ENCODE measurements at places on chromosomes 6 and 20. TPM values are rescaled to one million over a fixed set of nuclear protein-coding genes. Genes with fewer than 3 reads are reported as not detected.

Gene SLC24A3
- 0.02 TPM for total RNA-seq

Gene APCDD1L
- 0.11 TPM for total RNA-seq

Gene AIF1
- total RNA-seq = not detected

Gene TMEM217
- total RNA-seq = 0.60 TPM

Gene TNFRSF6B
- total RNA-seq = 0.78 TPM

Gene SLC32A1
- not detected for total RNA-seq

Gene KCNK15
- total RNA-seq = 0.62 TPM

Gene CLPSL2
- total RNA-seq = 0.80 TPM
